ENCODE measurements at places on chromosomes 1 and 21.

DNA sequence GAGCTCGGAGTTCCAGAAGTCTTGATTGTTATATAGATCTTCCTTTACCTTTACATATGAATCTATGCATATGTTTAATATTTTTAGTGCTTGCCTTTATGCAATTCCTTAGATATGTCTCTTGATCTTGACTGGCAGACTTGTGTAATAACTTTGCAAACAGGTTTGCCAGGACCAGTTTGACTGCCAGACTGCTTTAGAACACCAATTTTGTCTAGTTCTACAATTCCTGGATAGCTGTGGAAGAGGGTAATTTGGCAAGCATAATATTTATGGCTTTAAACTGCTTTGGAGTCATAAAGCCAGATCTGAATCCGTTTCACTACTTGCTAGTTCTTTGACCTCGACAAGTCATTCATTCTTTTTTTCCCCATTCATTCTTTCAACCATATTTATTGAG lies 250.0 kb downstream of the FAF1 start:
- no peak for DNase-seq

DNA sequence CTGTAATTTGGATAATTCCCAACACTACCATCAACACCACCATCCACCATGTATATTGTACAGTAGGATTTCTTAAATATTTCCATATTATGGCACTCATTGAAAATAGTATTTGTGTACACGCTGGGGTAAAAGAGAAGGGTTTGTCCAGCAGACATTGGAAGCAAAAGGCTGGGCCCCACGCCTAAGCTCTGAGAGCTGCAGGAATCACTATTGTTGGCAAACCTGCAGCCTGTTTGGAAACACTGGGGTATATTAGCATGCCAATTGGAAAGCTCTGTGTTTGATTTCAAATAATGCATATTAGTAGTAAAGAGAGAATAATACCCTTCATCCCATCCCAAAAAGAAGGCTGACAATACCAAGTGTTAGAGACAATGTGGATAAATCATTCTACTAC lies 81.5 kb upstream of the DPYD start:
- DNase-seq: no peak

DNA sequence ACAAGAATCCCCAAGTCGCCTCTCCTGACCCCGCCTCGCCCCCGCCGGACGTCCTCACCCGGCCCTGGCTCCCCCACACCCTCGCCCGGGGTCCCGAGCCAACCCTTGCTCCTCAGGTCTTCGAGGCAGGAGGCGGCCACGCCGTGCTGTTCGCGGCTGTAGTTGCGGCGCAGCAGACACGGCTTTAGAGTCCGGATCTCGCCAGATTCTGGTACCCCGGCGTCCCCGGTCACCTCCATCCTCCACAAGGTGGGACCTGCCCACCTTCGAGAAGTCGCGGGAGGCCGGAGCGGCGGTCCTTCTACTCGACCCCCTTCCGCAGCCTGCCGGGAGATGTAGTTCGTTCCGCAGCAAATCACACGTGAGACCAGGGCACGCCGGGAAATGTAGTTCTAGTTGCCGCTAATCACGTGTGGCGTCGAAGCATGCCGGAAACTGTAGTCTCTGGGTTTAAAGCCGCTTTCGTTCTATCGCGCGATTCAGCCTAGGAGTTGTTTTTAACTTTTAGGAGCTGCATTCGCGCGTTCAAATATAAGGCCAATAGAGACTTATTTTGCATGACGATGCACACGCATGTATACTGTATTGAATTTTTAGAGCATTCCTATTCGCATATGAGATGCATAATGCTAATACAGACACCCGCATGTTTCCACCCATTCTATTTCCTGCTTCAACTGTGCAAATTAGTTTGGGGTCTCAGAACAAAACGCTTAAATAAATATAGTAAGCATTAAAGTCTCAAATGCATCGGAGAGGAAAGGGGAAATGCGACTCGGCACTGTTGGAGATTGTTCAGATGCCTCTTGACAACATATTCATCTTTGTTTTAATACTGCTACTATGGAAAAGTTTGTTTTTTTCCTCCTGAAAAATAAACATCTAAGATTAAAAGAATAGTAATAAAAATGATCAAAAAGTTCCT lies at the start of gene DFFA:
TSS of gene DFFA (minus strand) at position 310 of the 925 bp plus-strand sequence. CDS start at position 239, 71 bp downstream.
- DNase-seq: peak; percentile 86

DNA sequence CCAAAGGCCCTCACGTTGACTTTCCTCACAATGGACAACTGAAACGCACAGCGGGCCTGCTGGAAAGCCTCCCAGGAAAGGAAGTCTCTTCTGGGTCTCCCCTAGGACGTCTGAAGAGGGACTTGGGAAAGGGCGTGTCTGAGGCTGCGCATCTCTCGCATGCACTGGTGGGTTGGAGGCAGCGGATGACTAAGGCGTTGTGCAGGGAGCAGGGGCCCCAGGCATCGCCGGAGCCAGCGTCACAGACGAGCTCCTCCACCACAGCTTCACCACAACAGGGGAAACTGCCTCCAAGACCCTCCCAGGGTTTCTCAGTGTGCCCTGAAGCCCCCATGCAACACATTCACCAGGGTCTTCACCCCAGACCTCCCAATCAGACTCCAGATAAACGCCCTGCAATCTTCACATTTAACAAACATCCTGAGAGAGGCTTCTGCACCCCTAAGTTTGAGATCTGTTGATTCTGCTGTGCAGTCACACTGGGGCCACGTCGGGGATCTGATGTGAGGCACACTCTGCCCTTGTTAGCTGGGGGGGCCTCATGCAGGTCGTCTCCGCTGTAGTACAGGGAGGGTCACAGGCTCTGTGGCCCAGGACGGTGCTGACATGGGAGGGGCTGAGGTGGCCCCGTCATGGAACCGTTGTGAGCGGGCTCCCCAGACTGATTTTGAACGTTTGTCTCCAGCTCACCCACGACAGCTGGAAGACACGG lies 7.0 kb upstream of the TFF1 start:
- DNase-seq: peak; percentile 41

DNA sequence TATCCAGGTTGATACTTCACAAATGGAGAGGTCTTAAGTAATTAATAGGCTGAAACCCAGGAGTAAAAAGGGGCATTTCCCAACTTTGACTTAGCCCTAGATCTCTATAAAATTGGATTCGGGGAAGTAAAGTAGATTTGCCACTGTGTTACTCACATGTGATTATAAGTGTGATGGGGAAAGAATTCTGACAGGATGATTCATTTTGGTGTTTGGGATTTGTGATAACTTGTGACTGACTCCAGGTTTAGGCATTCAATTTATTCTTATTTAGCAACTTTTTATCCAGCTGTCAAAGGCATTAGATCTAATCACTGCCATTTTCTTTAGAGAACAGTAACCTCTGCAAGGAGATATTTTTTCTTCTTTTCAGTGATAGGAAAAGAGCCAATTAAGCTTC lies 175.5 kb downstream of the ASTN1 start:
- DNase-seq: no peak
